ENCODE measurements at places on chromosomes 5 and 9.
A peak's percentile ranks its signal among the peaks of the same experiment; 100 is the strongest.

- no peak for DNase-seq
Measured at GRCh38 chr9:79046401-79046800, 525.4 kb upstream of the TLE4 start.

DNA sequence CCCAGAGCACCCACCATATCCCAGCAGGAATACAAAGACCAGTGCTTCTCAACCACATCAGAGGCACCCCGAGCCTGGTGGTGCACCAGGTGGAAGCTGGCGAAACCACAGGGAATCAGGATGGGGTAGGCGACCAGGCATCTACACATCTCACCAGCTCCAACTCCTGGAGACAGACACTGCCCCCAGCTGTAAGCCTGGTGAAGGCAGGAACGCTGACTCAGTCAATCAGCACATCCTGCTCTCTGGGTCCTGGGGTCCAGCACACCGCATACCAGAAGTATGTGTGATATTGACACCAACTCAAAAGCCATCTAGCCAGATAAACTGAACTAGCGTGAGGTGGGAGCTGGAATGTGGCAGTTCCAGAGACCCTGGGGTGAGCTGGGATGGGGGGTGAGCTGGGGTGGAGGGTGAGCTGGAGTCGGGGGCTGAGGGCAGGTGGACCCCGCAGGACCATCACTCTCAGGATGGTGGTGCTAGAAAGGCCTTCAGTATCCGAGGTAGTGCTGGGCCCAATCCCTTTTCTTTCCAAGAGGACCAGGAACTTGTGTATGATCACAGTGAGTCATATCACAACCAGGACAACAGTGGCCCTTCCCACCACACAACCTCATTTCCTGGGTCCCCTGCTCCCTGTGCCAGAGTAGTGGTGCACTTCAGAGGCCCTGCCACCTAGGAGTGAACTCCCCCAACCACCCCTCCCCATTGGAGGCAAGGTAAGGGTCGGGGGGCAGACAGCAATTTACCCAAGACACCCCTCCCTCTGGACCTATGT lies 2.5 kb downstream of the DBN1 start:
- peak; percentile 86 for DNase-seq

DNA sequence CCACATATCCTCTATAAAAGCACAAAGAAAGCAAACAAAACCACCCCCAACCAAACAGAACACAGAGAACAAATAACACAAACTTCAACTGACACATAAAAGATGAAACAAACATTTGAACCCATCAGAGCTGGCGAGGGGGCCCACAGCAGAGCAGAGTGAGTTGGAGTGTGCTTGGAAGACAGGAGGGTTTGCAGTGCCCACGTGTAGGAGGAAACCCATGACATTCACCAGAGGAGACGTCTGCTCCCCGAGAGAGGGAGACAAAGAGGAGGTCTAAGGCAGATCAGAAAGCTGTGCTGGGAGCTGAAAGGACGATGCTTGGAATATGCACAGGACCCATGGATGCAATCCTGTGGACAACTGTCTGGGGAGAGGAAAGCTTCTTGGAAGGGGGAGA lies 27.0 kb downstream of the MRPL36 start:
- DNase-seq: peak; percentile 61

DNA sequence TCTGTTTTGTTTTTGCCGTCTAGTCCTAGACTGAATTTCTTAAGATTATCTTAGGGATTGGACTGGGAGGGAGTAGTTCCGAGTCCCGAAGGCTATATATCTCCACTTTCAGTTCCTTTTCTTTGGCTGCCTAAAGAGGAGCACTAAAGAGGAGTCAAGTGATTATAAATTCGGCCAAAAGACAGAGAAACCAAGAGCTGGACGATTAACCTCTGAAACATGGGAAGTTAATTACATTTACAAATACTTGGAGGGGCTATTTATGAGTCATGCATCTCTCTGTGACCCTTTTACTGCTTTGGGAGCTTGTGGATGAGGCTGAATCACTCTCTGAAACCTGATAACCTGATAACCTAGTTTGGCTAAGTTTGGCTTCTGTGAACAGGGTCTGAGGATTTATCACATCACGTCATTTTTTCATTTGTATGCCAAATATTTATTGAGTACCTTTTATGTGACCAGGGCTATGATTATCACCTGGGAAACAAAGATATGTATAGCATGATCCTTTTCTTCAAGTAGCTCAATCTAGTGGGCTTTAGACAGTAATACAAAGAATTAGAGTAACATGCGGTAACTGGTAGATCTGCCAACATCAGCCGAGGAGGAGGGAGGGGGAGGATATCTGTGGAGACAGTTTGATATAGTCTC lies 180.9 kb downstream of the CD180 start:
- DNase-seq: peak; percentile 30

DNA sequence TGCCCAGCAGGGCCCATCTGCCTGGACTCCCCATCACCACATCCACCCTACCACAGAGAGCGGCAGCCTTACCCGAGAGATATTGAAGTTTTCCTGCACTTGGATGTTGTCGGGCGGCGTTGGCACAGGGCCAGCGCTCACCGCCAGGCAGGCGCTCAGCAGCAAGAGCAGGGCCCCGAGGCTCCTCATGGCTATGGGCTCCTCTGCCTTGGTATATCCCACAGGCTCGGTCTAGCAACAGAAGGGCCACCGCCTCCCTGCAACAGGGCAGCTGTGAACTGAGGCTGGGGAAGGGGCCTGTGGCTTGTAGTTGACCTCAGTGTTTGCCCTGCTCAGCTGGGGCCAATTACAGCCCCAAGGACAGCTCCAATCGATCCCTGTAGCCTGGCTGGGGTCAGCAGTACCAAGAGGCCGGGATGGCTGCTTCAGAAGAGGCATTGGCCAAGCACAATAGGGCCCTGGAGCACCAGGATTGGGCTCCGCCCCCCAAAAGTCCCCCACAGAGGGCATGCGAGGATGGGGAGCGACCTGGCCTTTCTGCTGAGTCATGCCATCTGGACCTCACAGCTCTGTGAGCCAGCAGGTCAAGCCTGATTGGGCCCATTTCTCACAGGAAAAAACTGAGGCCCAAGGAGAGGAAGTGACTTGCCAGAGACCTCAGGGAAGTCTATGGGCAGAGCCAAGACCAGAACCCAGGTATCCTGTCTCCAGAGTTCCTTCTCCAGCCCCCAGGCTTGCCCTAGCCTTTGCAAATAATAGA lies at the start of gene AMBP:
AMBP (minus strand) TSS at position 280 of the 760 bp plus-strand sequence; CDS start at position 189, 91 bp downstream.
- DNase-seq: no peak

DNA sequence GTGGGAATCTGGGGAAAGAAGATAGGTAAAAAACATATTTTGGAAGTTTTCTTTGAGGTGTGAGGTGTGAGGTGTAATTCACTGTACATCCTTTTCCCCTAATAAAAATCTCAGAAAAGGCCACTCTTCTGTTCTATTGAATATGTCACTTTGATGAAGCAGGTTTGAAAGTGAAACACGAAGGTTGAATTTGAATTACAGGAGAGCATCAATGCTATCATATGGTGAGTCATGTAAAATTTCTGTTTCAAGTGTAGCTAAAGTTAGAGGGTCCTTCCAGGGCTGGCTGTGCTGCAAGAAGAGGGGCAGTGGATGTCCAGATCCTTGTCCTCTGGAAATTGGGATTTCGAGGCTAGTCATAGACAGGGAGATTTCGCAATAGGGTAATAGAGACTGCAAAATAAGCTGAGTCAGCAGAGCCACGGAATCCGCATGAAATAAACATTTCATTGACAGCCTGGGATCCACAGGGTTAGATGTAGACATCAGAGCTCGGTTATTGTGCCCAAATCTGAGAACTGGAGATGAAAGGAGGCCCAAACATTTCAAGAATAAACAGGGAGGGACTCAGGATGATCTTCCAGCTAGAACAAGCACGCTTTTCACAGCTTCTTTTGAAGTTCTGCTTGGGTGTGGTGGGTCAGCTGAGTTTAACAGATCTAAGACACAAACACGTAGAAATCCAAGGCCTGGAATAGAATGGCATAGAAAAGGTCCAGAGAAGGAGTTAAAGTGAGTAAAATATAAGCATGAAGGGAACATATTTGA lies 194.4 kb upstream of the CDKN2B start:
- no peak for DNase-seq

DNA sequence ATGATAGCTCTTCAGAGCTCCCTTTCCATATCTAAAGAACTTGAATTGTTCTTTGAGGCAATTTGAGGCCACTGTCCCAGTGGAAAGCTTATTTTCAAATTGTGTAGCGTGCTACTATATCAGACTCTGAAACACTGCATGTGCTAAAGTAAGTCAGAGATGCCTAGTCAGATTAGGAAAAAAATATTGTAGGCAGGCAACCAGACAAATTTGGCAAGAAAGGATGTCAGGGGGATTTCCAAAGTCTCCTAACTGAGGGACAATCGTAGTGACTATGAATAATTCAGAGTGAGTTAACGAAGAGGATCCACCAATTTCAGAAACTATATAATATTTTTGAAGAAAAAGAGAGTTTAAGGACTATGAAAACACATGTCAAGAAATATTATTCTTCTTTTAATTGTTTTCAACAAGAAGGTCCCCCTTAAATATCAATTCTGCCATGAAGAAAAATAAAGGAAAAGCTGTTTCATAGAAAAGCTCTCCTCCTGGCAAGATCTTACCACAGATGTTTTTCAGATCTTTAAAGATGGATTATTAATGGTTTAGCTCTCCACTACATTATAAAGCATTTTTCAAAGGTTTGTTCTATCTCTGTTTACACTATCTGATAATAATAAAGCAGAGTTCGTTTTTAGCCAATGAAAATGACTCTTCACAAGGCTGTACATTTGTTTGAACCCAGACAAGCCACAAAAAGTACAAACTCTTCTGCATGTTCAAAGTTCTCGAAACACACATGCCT lies 273.5 kb upstream of the PTGER4 start:
- no peak for DNase-seq

DNA sequence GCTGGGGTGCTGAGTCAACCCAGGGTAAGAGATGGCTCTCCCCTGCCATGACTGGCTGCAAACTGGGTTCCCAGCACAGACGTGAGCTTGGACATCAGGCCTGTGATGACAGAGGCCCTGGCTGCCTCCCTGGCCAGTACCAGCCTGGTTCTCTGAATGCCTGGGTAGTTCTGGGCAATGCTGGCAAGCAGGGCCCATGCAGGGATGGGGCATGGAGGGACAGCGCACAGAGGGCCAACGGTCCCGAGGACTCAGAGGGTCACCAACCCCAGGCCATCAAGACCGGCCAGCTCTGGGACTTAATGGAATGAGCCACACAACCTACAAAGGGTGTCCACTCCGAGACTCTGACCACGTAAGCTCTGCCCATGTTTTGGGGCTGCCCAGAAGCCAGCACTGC lies 241.4 kb downstream of the FSTL4 start:
- no peak for DNase-seq

DNA sequence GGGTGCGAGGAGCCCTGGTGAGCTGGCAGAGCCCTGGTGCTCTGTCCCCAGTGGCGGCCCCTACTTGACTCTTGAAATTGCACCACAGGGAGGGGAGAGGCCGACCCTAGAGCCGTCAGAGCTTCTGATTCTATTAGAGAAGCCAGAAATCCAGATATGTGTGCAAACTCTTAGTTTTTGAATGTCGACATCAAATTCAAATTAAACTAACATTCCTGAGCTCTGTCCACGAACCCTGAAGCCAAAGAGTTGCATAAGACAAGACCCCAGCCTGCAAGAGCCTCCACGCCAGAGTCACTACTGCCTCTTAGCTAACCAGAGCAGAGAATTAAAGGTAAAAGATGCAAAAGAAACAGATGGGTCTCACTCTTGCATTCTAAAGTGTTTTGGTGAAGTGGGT lies 29.8 kb upstream of the MSX2 start:
- no peak for DNase-seq

DNA sequence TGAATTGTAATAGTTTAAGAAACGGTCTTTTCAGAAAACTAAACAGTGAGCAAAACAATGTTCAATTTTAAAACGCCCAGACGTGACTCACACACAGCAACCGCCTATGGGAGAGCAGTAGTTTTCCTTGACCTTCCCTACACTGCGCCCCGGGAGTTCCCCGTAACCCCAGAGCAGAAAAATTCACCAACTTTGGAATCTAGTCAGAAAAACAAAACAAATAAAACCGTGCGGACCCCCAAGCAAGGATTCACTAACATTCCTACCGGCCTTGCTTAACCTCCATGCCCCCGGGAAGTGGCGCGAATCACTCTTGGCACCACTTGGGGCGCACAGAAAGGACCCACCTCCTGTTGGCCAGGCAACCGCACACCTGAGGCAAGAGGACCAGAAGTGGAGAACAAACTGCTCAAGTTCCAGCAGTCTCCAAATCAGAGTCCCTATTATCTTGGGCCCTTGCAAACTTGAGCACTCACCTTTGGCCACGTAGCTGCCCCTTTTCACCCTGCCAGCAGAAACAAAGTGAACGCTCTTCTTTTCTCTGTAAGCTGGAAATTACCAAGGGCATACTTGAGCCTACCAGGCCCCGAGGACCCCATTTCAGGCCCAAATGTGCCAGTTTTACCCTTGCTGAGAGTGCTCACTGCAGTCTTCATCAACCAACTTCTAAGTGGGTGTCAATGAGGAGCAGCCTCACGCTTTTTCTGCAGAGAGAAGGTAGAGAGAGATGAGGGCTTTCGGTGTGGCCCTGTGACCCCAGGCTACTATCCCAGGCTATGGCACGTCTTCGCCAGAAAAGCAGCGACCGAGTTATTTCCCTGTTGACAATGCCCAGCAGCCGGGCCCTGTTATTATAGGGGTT lies 189.7 kb downstream of the MEF2C start:
- peak; percentile 3 for DNase-seq

DNA sequence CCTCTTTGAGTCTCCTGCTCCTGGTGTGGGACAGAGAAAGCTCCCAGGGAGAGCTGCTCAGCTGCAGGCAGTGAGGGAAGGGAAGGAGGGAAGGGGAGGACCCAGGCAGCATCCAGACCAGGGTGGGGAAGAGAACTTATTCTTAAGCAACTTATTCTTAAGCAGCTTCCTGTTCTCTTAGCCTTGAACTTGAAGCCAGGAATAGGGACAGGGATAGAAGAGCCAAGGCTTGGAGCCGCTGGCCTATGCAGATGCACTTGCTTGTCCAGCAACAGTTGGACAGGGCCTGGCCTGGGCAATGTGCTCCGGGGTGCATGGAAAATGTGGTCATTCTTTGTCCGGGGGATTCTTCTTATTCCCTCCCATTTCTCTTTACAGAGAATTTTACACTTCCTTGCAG lies 31.4 kb upstream of the SPTLC1 start:
- no peak for DNase-seq

DNA sequence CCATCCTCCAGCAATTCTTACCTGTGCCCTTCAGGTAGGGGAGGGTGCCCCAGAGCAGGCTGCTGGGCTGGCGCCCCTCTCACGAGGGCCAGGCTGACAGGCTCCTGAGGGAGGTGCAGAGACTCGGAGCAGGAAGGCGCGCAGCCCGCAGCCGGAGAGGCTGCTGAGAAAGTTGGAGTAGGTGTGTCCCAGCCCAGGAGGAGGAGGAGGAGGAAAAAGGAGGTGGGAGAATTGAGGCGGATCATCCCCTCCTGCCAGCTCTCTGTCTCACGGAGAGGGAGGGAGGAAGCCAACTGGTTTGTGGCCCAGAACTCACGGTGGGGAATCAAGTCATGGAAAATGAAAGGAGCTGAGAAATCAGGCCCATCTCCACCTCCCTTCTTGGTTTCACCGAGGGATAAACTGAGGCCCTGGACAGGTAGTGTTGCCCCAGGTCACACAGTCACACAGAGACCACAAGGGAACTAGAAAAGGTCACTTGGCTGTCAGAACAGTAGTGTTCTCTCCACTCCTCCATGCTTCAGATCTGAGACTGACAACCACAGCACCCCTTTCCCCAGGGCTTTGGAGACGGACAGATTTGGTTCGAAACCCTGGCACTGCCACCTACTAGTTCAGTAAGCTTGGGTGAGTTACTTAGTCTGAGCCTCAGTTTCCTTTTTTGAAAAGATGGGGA lies at the start of gene FAT2:
FAT2 (minus strand) TSS at position 188 of the 676 bp plus-strand sequence. CDS start 22,400 bp downstream, outside the sequence.
- DNase-seq: no peak

GRCh38 chr5:82358457-82358856 lies 80.3 kb upstream of the RPS23 start:
- no peak for DNase-seq

- DNase-seq: no peak
Measured at GRCh38 chr5:66517351-66517750, 78.8 kb upstream of the MAST4 start.
